NCI-H1930 (cell line): ENCODE measurements at places on chromosomes 3 and 15.

DNA sequence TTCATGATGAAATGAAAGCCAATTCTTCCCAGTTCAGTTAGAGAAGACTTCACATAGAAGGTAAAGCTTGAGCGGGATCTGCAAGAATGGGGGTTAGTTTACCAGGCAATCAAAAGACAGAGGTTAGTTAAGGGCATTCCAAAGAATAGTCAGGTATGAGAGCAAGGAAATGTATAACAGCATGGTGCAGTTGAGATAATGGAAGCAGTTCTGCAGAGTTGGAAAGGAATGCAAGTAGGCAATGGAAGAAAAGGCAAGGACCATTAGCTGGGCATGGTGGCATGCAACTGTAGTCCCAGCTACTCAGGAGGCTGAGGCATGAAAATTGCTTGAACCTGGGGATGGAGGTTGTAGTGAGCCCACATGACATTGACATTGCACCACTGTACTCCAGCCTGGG lies 55.0 kb downstream of the LSAMP start:
- no peak for DNase-seq

GRCh38 chr3:115518100-115518852 lies 105.0 kb upstream of the GAP43 start:
- no peak for DNase-seq

DNA sequence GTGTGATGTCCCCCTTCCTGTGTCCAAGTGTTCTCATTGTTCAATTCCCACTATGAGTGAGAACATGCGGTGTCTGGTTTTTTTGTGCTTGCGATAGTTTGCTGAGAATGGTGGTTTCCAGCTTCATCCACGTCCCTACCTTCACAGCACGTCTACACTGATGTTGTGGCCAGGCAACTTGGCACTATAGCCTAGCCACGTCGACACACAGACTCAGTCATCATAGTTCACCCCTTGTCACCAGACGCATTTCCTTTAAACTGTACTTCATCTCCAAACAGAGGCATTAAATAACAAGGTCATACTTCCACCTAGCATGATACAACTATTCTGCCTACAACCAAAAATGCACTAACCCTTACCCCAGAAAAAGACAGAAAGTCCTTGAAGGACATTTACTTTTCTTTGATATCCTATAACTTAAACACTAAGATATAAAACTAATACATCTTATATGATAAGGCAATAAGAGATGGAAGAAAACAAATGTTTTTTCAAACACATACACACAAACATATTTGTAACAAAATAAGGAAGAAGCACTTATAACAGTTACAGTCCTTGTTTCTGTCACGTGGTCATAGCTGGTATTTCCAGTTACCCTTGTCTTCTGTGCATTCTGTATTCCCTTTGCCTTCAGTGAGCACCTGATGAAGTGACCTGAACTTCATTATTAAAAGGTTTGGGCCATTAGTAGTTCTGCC lies 121.4 kb downstream of the KLF13 start:
- DNase-seq: no peak

DNA sequence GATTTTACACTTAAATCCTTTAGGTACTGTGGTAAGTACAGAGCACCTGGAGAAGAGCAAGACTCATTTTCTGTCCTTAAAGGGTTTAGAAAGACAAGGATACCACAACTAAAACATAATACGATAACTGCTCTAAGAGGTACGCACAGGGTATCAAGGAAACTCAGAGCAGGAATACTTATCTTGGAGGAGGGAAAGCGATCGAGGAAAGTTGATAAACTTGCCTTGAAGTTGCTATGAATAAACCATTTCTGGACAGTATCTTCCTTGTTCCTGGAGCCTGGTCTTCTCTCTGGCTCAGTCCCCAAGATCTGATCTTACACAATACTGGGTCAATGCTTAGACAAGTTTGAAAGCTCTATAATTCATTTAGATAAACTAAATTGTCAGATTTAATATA lies 17.6 kb upstream of the GATM start:
- no peak for DNase-seq

GRCh38 chr3:155763870-155764463 lies 19.1 kb upstream of the PLCH1 start:
- no peak for DNase-seq

GRCh38 chr3:45234250-45234649 lies 8.2 kb upstream of the TMEM158 start:
- DNase-seq: no peak

DNA sequence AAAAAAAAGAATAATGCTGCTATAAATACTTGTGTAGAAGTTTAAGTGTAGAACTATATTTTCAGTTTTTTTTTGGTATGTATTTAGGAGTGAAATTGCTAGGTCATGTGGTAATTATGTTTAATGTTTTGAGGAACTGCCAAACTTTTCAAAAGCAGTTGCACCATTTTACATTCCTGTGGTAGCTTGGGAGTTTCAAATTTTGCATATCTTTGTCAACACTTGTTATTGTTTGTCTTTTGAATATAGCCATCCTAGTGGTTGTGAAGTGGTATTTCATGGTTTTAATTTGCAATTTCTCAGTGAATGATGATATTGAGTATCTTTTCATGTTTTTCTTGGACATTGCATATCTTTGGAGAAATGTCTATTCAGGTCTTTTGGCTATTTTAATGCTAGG lies 30.4 kb downstream of the SKIL start:
- no peak for DNase-seq

DNA sequence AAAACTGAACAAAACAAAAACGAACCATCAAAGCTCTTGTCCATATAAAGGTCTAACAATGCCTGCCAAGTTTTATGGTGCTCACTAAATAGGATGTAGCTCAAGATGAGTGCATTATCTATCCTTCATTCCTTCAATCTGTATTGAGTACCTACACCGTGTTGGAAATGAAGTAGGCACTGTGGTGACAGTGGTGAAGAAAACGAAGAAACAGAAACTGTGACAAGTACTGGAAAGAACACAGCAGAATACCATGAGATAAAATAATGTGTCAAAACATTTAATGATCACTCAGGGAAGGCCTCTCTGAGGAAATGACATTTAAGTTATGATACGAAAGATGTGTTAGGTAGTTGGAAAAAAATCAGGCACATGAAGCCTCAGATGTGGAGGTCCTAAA lies 36.2 kb downstream of the CBLB start:
- DNase-seq: no peak

DNA sequence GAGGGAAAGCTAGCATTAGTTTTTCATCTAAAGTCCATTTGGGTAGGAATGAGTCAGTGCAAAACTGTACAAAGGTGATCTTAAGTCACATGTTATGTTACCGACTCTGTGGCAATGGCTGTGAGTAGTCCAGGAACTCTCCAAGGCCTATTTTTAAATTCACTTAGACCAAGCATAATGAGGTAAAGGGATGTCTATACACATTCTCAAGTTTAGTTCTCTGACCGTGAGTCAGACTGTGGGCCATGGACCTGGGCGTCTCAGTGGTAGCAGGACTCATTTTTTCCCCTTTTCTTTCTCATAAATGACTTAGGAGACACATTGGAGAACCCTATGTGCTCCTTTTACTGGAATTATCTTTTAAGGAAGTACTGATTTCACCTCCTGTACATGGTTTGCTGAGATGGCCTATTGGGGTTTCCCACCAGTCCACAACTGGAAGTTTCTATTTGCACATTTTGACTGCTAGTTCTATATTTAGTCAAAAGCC lies 488.7 kb upstream of the TPRG1 start:
- no peak for DNase-seq

DNA sequence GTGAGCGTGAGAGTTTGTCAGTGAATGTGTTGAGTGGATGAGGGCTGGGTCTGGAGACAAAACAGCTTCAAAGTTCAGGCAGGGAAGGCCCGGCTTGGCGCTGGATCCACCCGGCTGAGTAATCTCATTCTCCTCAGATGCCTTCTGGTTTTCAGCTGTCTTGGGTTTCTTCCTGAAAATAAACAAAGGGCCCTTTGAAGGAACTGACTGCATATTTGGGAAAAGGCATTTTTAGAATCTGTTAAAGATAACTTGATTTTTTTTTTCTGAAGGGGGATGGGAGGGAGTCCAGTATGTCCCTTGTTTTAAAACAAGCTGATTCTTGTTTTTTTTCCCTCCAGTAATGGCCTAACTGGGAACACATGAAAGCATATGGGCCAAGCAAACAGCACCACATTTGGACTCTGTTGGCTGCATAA lies 86.4 kb downstream of the TIGIT start:
- no peak for DNase-seq

DNA sequence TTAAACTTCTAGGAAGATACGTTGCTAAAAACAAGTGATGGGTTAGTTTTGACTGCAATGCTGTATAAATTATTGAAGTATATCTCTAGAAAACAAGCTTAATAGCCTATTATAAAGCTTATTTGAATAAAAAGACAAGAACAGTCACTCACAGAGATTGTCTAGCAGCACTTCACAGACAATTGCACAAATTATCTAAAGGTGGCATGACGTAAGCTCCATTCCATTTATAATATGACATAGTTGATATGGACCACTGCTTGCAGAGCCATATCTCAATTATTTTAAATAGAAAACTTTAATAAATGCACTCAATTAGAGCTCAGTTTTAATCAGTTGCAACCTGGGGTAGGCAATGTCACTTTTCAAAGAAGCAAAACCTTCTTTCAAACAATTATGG lies 319.9 kb upstream of the GBE1 start:
- DNase-seq: no peak

DNA sequence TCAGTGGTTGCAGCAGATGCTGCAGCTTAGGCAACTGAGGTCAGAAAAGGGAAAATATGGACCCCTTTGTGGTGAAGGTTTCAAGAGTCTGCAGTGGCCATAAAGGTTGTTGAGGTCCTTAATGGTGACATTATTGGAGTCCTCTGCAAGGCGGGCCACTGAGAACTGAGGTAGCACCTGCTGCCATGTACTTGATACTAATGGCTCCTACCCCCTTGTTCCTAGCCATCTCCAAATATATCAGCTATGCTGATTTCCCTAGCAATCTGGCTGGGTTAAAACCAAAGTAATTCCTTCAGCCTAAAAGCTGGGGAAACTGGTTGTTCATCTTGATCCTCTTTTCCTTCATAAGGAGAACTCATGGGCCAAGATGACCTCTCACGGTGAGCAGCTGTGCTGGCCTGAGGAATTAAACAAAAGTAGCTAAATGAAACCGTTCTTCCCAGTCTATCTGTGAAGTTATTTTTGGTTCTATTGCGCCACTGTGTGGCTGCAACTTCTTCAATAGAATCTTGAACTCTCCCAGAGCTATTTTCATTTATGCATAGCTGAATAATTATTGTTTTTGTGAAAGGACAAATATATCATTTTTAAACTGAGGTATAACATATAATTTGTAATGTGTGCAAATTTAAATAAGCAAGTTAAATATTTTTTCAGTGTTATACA lies 76.1 kb upstream of the PLSCR4 start:
- DNase-seq: no peak

DNA sequence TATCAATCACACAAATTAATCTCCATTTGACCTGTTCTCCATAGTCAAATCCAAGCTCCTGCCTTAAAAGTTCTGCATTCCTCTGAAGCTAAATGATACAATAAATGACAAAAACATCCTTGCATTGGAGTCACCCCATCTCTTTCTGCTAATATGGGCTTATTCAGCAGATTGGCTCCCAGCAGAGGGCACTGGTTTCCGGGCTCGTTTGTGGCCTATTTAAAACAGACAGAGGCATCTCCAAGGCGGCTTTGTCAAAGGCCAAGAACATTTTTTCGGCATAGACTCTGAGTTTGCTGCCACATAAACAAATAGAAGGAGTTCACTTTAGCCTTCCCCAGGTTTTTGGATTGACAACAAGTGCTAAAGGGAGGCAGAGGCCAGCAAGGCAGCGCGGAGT lies 204.4 kb upstream of the RASGRP1 start:
- DNase-seq: no peak

GRCh38 chr15:58490086-58490887 lies 58.5 kb downstream of the LIPC start:
- no peak for DNase-seq

DNA sequence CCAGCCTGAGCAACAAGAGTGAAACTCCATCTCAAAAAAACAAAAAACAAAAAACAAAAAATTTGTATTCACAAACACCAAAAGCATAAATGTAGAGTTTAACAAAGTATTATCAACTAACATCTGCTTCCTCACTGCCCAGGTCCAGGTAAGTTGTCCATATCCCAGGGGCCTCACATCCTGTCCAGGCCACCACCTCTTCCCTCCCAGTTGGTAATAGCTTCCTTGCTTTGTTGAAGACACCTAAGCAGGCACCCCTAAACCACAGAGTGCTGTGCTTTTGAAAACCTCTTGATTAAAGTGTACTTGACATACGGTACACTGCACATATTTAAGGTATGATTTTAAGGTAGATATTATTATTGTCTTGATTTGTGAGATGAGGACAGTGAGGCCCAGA lies 299.8 kb downstream of the SHQ1 start:
- no peak for DNase-seq

GRCh38 chr3:120276767-120277166 lies 8.3 kb downstream of the GPR156 start:
- no peak for DNase-seq

DNA sequence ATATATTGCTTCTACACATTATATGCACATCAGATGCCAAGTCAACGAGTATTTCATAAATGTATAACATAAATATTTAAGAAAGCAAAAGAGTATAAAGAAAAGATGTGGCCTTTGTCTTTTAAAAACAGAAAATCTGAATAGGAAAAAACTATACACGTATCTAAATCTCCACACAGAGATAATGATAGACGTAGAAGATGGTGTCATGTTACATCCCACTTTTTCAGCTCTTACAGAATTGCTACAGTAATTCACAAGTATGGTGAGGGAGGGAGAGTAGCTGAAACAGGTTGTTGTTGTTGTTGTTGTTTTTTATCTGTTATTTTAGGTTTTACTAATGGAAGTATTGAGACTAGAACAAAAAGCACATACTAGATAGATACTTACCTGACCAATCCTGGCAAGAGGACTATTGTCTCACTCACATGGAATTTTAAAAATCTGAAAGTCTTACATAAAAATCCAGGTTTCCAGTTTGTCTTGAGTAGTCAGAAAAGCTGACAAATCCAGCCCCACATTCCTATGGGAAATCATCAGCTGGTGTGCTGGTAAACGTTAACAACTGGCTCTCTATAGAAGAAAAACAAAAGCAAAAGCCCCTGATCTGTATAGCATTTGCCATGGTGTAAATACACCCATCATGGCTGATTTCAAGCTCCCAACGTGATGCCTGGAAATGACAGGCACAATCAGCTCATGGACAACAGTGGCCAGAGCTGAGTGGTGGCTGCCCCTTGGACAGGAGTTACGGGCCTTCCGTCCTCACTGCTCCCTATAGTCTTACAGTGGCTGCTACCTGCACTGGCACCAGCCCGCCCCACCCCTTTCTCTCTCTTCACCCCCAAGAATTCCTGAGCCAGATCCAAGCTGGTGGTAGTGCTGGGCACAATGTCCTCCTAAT lies 47.4 kb upstream of the VGLL4 start:
- no peak for DNase-seq

- DNase-seq: no peak
Observed at GRCh38 chr3:65855370-65856100, 183.2 kb downstream of the MAGI1 start.

- no peak for DNase-seq
Observed at GRCh38 chr3:131194816-131195215, 168.1 kb downstream of the NEK11 start.

- no peak for DNase-seq
Observed at GRCh38 chr3:191246630-191247029, 47.6 kb downstream of the OSTN start.

- no peak for DNase-seq
Observed at GRCh38 chr15:57377478-57377847, 1.2 kb downstream of the CGNL1 start.

GRCh38 chr15:42696626-42697025 lies 40.3 kb downstream of the CDAN1 start:
- no peak for DNase-seq

GRCh38 chr3:159953325-159954085 lies 35.1 kb upstream of the IL12A start:
- no peak for DNase-seq

- DNase-seq: no peak
Observed at GRCh38 chr3:167829071-167829470, 93.5 kb downstream of the SERPINI1 start.
